ENCODE measurements at places on chromosomes 12 and 14.

GRCh38 chr12:3897371-3897971 lies 24.3 kb upstream of the PARP11 start:
- no peak for DNase-seq

DNA sequence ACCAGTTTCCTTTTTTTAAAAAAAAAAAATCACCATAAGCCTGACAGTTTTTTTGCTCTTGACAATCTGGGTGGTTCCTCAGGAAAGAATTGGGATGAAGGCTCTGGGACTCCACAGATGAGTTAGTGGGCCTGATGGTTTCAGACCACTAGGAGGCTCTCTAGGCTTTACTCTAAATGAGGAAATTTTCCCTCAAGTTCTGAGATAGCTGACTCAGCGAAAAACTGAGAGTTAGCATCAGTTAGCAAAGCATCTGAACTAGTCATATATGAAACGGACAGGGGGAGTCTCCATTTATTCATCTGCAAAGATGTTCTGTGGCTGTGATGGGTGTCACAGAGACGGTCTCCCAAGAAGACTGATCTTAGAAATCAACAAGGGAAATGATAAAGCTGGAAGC lies 314.3 kb upstream of the OR4E1 start:
- peak; percentile 56 for DNase-seq

DNA sequence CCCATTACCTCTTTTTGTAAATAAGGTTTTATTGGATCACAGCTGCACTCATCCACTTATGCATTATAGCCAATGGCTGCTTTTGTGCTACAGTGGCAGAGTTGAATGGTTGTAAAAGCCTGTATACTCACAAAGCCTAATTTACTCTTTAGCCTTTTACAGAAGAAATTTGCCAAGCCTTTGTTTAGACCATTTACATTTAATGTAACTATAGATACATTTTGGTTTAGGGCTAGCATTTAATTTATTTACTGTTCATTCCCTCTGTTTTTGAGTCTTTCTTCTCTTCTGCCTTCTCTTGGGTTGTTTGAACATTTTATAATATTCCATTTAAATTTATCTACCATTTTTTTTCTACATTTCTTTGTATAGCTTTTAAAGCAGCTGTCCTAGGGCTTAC lies 217.1 kb upstream of the AMIGO2 start:
- no peak for DNase-seq

DNA sequence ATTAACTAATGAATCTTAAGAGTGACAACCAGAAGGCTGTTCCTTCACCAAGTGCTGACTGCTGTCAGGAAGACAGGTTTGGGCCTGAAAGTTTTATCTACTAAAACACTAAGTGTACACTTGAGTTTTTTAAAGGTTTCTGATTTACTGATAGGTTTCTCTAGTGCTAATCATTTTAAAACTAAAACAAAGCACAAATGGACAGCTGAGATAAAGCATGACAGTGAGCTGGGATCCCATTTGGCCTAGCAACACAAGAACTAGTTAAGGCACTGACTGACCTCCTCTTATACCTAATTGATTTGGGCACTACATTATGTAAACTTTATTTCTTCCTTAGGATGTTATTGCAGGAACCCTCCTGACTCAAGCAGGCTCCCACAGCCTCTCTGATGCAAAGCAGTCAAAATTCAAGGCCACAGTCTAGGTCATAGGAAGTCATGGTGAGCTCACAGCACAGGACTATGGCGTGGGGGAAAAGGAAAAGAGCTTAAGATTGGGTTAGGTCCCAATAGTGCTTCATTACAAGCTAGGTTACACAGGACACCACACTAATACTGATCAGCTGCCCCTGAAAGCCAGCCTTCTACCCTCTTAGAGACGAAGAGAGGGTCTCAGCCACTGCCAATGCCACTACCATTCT lies 3.5 kb downstream of the STXBP6 start:
- no peak for DNase-seq

Data from Daoy (cell line).